ENCODE measurements at places on chromosomes 7 and 10.

DNA sequence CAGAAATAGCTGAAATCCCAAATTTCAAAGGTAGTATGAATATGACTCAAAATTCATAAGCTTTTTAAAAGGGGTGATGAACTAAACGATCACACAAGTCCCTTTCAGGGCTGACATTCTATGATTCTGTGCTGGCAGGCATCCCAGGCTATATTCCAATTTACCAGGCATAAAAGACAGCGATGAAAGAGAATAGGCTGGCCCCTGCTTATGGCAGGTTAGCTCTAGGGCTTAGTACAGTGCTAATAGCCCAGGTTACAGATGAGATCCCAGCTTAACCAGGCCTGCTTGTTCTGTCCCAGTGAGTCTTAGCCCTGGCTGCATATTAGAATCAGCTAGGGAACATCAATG is 56.4 kb downstream of the CDHR3 start:
- DNase-seq: no peak
- H3K4me3 ChIP-seq: no peak overlapping the region
- H3K27ac ChIP-seq: no peak overlapping the region
- H3K36me3 ChIP-seq: no peaks in the 10 kb centered on the region
- H3K4me1 ChIP-seq: peaks cover 46% of the 10 kb centered on the region

DNA sequence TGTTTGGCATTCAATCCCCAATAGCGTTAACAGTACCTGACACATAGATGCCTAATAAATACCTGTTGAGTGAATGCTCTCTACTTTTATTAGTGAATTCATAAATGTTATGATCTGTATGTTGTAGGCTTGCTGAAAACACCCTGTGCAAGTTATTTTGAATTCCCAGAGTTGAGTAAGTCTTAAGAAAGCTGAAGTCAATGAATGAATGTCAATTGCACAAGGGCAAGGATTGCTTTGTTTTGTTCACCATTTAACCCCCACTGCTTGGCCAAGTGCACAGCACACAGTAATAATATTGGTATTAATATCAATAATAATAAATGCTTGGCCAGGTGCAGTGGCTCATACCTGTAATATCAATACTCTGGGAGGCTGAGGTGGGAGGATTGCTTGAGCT is 10.2 kb downstream of the CPA1 start:
- H3K4me1 ChIP-seq: peaks cover 15% of the 10 kb centered on the region
- no peak overlapping the region for H3K27ac ChIP-seq
- no peak for DNase-seq
- no peak overlapping the region for H3K4me3 ChIP-seq
- no peaks in the 10 kb centered on the region for H3K36me3 ChIP-seq

- H3K4me1 ChIP-seq: no peaks in the 10 kb centered on the region
- peaks cover 10% of the 10 kb centered on the region for H3K27me3 ChIP-seq
- H3K27ac ChIP-seq: no peak overlapping the region
- H3K4me3 ChIP-seq: no peak overlapping the region
Observed at GRCh38 chr10:87579563-87579962, 74.9 kb downstream of the MINPP1 start.

GRCh38 chr10:107144490-107144889 is 20.0 kb downstream of the SORCS1 start:
- DNase-seq: no peak
- H3K4me1 ChIP-seq: no peaks in the 10 kb centered on the region
- H3K36me3 ChIP-seq: no peaks in the 10 kb centered on the region
- no peak overlapping the region for H3K4me3 ChIP-seq

DNA sequence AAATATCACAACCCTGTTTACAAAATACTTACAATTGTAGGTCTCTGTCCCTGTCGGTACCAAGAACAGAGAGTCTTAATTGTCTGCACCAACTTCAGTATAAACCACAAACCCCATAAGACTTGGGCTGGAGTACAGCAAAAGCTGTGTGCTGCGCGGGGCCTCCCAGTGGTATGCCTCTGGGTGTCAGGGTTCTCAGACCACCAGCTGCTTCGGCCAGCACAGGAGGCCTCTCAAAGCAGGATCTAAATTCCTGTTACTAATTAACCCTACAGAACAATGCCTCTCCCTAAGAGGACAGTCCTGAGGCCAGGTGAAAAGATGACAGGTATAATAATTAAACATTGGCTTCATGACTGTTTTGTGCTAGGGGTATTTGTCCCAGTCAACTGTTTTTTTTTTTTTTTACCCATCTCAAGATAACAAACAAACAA is 957 bp upstream of the SVIL start:
- DNase-seq: no peak
- H3K4me1 ChIP-seq: peaks cover 32% of the 10 kb centered on the region
- peaks cover 3% of the 10 kb centered on the region for H3K36me3 ChIP-seq

DNA sequence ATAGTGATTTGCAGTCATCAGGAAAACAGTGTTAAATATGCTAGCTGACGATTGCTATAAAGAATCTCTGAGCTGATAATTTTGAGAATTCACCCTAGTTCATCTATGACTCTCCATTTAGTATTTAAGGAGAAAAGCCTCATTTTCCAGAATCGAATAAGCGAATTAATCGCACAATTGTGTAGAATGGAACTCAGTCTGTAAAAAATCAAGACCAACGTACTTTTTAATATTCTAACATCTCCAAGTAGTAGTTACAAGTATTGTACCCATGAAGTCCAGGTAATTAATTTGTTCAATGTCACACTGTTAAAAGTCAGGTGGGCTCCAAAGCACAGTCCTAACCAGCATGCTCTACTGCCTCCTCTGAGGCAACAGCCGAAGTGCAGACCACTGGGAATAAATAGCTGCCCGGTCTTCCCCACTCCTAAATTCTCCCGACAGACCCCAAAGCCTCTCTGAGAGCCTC is 380 bp upstream of the AGBL3 start:
- peaks cover 42% of the 10 kb centered on the region for H3K4me1 ChIP-seq
- H3K4me3 ChIP-seq: peak overlapping the region; percentile 97
- peak overlapping the region; percentile 86 for H3K27ac ChIP-seq
- no peak for DNase-seq
- peaks cover 4% of the 10 kb centered on the region for H3K36me3 ChIP-seq
- H3K27me3 ChIP-seq: no peaks in the 10 kb centered on the region

DNA sequence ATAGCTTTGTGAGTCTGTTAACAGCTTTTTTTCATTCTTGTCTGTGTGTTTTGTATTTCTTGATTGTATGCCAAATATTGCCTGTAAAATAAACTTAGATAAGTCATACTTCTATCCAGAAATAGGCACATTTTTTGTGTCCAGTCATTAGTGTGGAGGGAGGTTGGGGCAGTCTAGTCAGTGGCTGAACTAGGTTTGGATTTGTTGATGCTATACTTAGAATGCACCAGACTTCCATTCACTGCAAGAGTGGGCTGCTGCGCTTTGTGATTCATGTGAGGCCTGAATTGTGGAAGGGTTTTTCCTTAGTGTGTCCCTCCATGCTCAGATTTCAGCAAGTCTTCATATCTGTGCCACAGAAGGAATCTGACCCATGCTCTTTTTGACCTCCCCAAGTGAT is 50.0 kb downstream of the TRUB1 start:
- no peak overlapping the region for H3K4me3 ChIP-seq
- DNase-seq: no peak
- peaks cover 19% of the 10 kb centered on the region for H3K36me3 ChIP-seq
- no peaks in the 10 kb centered on the region for H3K27me3 ChIP-seq

DNA sequence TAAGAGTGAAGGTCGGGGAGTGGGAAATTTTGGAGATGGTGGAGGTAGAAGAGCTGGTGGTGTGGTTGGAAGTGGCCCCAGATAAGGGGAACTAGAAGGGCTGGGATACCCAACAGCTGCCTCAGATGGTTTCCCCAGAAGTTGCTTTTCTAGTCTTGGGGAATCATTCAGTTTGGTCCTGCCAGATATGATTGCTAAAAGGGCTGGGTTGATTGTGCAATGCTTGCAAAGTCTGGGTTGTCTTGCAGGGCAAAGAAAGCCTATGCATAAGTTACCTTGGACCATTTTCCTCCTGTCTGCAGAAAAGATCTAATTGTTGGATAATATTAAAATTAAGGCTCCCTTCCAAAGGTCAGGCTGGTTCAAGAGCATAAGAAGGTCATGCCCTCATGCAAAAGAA is 213.8 kb upstream of the ZNF804B start:
- no peaks in the 10 kb centered on the region for H3K4me1 ChIP-seq
- no peaks in the 10 kb centered on the region for H3K27me3 ChIP-seq
- no peak overlapping the region for H3K4me3 ChIP-seq

GRCh38 chr10:61438141-61438988 is 14.8 kb downstream of the TMEM26 start:
- peaks cover 2% of the 10 kb centered on the region for H3K27me3 ChIP-seq
- H3K4me1 ChIP-seq: peaks cover 10% of the 10 kb centered on the region
- H3K4me3 ChIP-seq: no peak overlapping the region

- peaks cover 3% of the 10 kb centered on the region for H3K36me3 ChIP-seq
- no peaks in the 10 kb centered on the region for H3K4me1 ChIP-seq
- H3K27me3 ChIP-seq: no peaks in the 10 kb centered on the region
- H3K4me3 ChIP-seq: no peak overlapping the region
- peak overlapping the region; percentile 84 for H3K27ac ChIP-seq
Observed at GRCh38 chr10:129223363-129223762, 243.7 kb upstream of the MGMT start.

GRCh38 chr7:78912781-78913180 is 540.7 kb downstream of the MAGI2 start:
- no peaks in the 10 kb centered on the region for H3K4me1 ChIP-seq
- no peaks in the 10 kb centered on the region for H3K36me3 ChIP-seq
- H3K27ac ChIP-seq: no peak overlapping the region
- DNase-seq: no peak
- no peaks in the 10 kb centered on the region for H3K27me3 ChIP-seq
- no peak overlapping the region for H3K4me3 ChIP-seq

DNA sequence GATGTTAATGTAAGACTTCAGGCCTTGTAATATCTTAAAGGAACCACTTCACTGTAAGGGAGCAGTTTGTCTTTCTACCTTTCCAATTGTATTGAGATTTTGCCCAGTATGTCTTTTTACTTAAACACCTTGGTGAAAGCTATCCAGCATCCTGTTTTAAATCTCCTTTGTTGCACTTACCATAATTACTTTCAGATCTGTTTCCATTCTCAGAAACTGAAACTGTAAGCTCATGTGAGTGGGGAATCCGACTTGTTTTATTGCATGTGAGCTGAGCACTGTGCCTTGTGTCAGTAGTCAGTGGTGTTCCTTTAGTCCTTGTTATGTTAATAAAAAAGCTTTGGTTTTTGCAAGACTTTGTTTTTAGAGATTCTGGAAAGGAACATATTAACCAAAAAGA is 42.2 kb downstream of the BMPR1A start:
- H3K4me1 ChIP-seq: peaks cover 13% of the 10 kb centered on the region
- H3K4me3 ChIP-seq: no peak overlapping the region
- H3K27ac ChIP-seq: no peak overlapping the region
- no peak for DNase-seq
- no peaks in the 10 kb centered on the region for H3K36me3 ChIP-seq

DNA sequence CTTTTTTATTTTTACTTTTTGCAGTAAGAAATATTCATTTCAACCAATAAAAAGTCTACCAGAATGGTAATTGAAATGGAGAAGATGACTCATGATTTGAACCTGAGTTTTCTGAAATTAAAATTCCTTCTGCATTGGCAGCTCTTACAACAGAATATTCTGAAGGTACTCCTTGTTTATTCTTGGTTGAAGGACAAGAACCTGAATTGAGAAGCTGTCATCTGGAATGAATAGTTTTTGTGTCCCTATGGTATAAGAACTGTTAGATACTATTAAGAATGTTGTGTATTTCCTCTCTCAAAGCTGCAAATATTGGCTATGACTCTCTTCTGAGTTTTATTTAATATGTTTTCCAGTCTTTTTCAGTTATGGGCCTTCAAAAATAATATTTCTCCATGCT is 56.1 kb downstream of the CDK1 start:
- no peaks in the 10 kb centered on the region for H3K4me1 ChIP-seq
- no peaks in the 10 kb centered on the region for H3K36me3 ChIP-seq
- peaks cover 14% of the 10 kb centered on the region for H3K27me3 ChIP-seq
- no peak for DNase-seq
- H3K27ac ChIP-seq: no peak overlapping the region
- no peak overlapping the region for H3K4me3 ChIP-seq

DNA sequence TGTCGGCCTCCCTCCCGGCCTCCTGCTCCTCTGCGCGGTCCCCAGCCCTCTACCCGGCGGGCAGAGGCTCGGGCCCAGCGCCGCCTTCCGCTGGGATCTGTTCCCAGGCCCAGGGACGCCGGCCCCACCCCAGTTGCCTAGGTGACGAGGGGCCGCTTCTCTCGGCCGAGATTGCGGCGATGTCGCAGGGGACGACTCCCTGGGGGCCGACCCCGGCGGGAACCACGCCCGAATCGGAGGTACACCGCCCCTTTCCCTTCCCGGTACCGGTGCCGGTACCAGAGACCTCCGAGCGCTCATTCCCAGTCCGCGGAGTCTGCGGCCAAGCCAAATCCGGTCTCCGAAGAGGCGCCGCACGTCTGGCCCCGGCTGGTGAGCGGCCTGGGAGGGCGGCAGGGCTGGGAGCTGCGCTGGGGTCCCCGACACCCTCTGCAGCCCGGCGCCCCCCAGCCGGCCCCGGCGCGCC is at the start of gene CABCOCO1:
CABCOCO1 (plus strand) TSS at position 136 of the 466 bp plus-strand sequence; CDS start at position 180, 44 bp downstream.
- H3K27ac ChIP-seq: no peak within 1 kb of the TSS
- H3K27me3 ChIP-seq: peaks cover 43% of the 10 kb centered on the region
- no peaks in the 10 kb centered on the region for H3K4me1 ChIP-seq
- H3K36me3 ChIP-seq: no peaks in the 10 kb centered on the region
- no peak for DNase-seq

- no peaks in the 10 kb centered on the region for H3K27me3 ChIP-seq
- H3K4me3 ChIP-seq: no peak overlapping the region
- DNase-seq: no peak
- no peaks in the 10 kb centered on the region for H3K4me1 ChIP-seq
Observed at GRCh38 chr7:11290863-11291262, 317.2 kb downstream of the PHF14 start.

DNA sequence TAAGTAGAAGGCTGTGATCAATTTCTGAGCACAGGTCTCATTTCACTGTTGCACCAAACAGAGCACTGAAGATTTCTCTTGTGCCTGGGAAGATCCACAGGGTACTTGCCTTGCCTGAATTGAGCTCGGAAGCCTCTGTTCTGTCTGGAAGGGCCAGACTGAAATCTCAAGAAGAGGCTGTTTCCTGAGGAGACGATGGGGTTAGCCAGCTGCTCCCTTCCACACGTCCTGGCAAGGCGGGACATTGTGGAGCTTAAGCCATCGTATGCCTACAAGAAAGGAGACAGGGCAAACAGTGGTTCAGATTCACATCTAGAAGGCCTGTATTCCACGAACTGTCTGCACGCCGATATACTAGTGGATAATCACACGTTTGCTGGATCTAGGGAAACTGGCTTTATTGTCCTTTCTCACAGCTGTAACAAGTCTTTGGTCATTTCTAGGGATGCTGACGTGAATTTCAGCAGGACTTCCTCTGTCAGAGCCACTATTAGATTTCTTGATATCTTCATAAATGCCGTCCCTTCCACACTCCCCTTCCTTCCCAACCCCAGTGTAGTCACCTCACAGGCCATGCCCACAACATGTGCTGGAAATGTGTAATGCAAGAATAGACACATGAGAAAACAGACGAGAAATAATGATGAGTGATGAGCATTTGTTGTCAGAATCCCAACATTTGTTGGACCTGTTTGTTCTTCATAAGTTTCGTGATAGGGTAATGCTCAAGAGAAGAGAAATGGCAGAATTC is 137.2 kb upstream of the RSU1 start:
- H3K27me3 ChIP-seq: peaks cover 14% of the 10 kb centered on the region
- DNase-seq: no peak
- H3K4me1 ChIP-seq: peaks cover 9% of the 10 kb centered on the region

GRCh38 chr10:6576326-6576725 is 3.8 kb downstream of the PRKCQ start:
- peaks cover 74% of the 10 kb centered on the region for H3K4me1 ChIP-seq
- H3K4me3 ChIP-seq: peak overlapping the region; percentile 76
- H3K27ac ChIP-seq: peak overlapping the region; percentile 87
- H3K36me3 ChIP-seq: peaks cover 27% of the 10 kb centered on the region

Data from activated T-helper 1 cell treated with anti-CD3 and anti-CD28 coated beads, Interleukin-12 subunit alpha, Interleukin-12 subunit beta, Interleukin-2, Interleukin-4 antibody, amounts not matched to agents 30 ng/mL and 10 ng/mL and 1 ng/mL, durations not matched to agents 14 hours and 24 hours and 36 hours (primary cell).